NCI-H1105 (cell line): ENCODE measurements at places on chromosomes 11 and 22.

DNA sequence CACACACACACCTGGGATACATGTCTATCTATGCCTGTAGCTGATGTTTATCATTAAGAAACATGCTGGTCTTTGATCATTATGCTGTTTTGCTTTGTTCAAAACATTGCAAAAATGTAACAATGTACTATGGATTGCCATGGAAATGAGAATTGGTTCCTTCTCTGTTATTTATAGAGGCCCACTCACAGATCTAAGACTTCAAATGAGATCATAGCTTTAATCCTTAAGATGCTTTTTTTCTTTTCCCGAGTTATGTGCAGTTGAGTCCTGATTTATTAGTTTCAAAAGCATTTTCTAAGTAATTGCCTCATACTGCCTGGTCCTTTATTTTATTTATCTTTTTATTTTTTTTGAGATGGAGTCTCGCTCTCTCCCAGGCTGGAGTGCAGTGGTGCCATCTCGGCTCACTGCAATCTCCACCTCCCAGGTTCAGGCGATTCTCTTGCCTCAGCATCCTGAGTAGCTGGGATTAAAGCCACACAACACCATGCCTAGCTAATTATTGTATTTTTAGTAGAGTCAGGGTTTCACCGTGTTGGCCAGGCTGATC, 131.4 kb downstream of the LUZP2 start:
- no peak for DNase-seq

DNA sequence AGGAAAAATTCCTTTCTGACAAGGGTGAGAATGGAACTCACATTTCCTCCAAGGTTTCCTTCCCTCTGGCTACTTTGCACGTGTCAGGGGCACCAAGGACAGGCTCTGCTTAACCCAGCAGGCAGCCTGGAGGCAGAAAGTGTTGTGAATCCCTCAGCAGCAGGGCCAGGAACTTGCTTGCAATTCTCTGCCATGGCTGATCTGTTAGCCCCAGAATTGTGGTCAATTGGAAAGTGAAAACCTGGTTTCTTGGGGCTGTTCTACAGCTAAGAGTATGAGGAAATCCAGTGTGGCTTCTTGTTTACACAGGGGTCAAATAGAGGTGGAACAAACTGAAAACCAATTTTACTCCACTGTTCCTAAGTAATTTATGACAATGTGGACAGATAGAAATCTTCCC, 38.3 kb upstream of the CEP295 start:
- DNase-seq, result no peak

DNA sequence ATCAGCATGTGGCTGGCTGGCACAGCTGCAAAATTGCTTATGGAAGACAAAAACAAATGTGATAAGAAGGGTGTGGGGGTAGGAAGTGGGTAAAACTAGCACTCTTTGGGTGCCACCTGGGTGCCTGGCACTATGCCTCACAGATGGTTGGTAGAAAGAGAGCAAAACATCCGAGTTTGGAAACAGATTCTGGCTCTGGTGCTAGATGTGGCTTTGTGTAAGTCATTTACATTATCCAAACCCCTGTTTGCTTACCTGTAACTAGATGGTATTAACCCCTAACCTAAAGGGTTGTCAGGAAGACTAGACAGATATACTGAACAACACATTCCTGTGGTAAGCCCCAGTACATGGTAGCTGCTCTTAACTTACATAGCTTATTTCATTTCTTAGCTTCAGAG, 905.6 kb downstream of the DLG2 start:
- no peak for DNase-seq

DNA sequence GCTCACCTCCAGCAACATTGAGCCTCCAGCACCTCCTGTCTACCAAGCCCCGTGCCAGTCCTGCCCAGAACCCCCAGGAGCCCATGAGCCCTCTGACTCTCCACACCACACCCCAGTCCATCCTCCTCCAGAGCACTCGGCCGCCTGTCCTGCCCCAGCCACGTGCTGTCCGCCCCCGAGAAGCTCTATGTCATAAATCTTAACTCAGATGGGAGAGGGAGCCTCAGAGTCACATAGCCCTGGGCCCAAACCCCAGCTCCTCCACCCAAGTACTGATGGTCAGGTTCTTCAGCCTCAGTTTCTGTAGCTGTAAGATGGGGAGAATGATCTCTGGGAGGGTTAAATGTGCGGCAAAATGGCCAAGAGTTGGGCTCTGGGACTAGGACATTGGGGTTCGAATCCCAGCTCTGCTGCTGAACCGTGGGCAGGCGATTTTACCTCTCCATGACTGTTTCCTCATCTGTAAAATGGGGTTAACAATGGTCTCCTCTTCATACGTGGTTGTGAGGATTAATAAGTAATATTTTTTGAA, 27.8 kb downstream of the CYTH4 start:
- DNase-seq, result no peak

- DNase-seq, result no peak
Observed at GRCh38 chr11:101487775-101488174, 96.0 kb downstream of the TRPC6 start.

DNA sequence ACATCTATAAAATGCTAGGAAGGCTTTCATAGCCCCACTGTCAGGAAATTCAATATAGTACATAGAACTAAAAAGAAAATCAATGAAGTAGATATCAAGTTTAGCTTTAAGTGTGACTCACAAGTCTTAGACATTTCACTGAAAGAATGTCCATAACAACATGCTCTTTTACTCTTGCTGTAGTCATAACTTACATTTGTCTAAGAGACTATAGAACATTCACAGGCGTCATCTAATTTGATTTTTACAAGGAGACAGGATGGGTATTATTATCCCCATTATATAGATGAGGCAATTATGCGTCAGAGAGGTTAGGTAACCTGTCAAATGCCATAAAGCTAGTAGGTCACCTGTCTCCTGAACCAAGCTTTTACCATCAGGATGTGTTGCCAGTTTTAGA, 36.9 kb downstream of the BDNF start:
- no peak for DNase-seq

- DNase-seq, result no peak
Observed at GRCh38 chr11:35911013-35911412, 32.8 kb upstream of the LDLRAD3 start.

DNA sequence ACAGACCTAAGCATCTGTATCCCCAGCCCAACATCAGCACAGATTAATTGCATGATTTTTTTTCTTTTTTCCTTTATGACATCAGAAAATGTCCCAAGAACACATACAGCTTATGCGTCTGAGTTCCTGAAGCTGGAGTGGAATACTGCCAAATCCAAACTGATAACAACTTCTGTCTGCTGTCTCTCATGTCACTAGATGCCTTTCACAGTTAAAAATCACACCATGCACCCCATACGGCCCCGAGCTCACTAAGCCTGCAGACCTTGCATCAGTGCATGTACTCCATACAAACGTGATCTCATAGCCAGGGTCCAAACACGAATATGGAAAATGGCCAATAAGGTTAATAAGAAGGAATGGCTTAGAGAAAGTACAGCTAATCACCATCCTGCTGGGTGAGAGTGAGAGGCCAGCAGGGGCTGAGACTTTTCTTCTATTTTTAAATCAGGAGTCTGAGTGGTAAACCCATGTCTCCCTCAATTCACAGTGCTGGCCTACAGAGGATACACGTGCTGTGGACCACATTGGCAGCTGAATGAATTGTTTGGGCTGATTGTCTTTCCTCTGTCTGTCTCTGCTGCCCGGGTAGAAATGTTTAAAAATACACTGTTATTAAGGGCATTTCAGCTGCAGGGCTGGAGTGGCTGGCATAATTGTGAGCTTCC, 350.6 kb upstream of the RAG2 start:
- no peak for DNase-seq

GRCh38 chr11:66586136-66586535, 6.7 kb downstream of the CCDC87 start:
- DNase-seq, result no peak

GRCh38 chr11:15146271-15147003, 31.7 kb downstream of the INSC start:
- DNase-seq, result no peak

DNA sequence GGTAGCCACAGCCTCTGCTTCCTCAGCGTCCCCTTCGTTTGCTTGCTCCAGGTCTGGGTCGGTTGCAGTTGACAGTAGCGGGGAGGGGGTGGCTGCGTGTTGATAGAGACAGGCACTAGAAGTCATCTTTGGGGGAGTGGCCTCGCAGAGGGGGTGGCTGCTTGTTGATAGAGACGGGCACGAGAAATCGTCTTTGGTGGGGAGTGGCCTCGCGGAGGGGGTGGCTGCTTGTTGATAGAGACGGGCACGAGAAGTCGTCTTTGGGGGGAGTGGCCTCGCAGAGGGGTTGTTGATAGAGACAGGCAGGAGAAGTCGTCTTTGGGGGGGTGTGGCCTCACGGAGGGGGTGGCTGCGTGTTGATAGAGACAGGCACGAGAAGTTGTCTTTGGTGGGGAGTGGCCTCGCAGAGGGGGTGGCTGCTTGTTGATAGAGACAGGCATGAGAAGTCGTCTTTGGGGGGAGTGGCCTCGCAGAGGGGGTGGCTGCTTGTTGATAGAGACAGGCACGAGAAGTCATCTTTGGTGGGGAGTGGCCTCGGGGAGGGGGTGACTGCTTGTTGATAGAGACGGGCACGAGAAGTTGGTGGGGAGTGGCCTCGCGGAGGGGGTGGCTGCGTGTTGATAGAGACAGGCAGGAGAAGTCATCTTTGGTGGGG, 328.3 kb downstream of the TBC1D22A start:
- no peak for DNase-seq

DNA sequence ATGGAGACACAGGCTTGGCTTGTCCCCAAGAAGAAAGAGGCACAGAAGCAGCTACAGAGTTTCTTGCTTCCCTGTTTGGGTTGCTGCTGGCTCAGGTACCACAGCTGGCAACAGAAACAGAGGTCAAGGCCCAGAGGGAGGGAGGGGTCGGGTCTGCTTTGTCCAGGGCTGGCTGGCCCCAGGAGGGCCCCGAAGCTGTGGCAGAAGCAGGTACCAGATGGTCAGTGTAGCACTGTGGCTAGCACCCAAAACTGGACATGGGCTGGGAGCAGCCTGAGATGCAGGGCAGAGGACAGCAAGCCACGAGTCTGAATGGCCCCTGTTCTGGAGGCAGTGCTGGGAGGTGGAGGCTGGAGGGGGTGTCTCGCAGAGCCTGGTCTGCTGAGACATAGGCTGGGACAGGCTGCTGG, 52.3 kb upstream of the CCDC188 start:
- no peak for DNase-seq

- DNase-seq, result no peak
Observed at GRCh38 chr22:50621356-50621880, 6.5 kb downstream of the ARSA start.

- DNase-seq, result no peak
Observed at GRCh38 chr11:126391970-126392632, 36.6 kb downstream of the ST3GAL4 start.

DNA sequence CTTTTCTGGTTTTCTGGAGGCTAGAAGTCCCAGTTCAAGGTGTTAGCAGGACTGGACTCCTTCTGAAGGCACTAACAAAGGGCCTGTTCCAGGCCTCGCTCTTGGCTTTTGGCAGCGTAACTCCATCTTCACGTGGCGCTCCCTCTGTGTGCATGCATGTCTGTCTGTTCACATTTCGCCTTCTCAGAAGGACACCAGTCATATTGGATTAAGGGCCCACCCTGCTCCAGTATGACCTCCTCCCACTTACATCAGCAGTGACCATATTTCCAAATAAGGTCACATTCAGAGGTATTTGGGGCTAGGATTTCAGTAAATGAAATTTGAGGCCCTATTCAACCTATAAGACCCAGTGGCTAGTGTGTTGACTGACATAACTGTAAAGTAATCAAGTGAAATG, 20.0 kb downstream of the APLP2 start:
- DNase-seq, result no peak

DNA sequence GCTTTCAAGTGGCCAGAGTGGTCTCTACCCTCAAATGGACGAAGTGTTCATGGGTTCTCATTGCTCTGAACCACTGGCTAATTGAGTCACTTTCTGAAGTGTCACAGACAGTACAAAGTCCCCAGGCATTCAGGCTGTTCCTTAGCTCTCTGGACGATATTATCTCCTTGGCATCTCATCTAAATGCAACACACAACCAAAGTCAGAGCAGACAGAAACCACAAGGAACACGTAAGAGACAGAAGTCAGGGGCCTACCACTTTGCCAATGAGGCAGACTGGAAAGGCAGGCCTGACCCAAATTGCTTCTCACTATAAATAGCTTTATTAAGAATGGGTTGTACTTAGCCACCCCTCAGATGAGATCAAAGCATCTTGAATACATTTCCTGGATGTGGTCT, 29.0 kb upstream of the LDLRAD3 start:
- DNase-seq, result no peak

DNA sequence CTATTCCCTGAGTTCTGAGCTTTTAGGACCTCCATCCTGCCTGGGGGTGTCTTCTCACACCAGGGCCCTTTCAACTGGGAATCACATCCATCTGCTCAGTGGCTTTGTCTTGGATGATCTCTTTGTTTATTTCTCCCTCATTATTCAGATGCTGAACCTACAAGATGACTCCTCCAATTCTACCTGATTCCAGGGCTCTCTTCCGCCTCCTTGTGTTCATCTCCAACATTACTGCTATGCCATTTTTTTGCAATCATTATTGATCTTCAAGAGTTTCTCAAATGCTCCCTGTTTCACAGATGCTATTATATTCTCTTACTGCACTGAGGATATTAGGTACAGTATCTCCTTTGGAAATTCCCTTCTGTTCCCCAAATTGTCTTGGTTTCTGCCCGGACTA, 307.7 kb downstream of the SHANK2 start:
- no peak for DNase-seq
